CD8-positive, alpha-beta memory T cell (primary cell): ENCODE measurements at places on chromosomes 2 and 18.

DNA sequence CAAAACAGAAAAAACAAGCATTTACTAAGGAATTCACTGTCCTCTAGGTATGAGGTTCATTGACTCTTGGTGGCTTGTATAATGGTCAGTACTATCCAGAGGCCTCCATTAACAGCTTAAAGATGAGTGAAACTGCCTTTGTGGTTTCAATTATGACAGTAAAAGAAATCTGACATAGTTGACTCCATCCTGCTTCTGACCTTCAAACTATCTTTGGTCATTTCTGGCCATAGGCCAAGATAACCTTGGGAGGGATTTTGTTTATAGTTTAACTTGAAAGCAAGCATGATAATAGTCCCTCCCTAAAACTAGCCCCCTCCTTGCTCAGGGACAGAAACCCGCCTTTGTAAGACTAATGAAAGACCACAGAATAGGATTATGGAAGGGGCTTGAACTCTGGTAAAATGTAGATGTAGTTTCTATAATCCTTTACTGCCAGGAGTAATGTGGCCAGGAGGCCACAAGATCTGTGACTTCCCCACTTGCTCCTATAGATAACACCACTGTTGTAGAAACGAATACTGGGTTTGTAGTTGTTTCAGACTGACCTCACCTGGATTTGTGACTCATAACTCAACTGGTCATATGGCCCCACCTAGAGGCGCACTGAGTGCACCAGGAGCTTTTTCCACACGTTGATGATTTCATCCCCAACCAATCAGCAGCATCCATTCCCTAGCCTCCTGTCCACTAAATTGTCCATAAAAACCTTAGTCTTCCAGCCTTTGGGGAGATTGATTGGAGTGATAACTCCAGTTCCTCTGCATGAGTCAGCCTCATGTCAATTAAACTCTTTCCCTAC is 8.6 kb upstream of the PLEKHM3 start:
- no peak for DNase-seq

DNA sequence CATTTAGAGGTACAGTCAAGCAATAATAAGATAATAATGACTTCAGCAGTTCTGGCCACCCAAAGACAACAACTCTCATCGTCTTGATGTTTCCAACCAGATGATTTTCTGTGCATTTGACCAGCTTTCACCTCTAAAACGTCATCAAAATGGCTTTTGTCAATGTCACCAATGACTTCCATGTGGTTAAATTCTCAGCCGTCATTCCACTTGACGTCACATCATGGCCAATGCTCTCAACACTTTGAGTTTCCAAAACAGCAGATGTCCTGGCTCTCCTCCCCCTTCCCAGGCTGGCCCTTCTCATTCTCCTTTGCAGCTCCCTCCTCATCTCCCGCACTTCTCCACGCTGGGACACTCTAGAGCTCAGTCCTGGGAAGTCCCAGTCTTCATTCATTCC is 258.3 kb downstream of the BCL2 start:
- no peak for DNase-seq

DNA sequence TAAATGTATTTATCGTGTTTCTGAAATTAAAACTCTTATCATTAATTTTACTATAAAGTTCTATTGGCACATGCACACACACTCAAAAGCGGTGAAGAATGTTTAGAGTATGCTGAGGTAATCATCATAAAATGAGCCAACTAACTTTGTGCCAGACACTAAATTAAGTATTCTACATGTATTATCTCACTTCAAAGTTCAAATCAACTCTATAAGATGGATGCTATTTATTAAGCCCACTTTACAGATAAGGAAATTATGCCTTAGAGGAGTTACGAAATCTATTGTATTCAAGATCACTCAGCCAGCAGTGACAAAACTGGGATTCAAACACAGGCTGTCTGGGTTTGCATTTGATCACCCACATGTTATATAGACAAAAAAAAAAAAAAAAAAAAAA is 24.9 kb downstream of the OLA1 start:
- no peak for DNase-seq

GRCh38 chr2:224122542-224122941 is 83.5 kb upstream of the SERPINE2 start:
- no peak for DNase-seq

DNA sequence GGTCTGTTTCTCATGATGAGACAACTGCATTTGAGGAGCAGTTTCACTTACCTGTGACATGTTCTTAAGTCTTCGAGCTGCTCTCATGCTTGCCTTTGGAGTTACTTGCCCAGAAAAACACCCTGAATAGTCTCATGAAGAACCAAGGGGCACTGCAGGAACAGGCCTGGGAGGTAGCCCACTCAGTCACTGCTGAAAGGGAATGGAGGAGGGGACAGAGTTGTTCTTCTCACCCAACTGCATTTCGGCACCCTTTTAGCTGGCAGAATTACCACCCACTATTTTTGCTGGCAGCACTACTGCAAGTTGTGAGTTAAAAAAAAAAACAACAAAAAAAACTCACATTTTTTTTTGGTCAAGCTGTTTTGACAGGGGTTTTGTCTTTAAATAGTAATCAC is 181.9 kb downstream of the PTPRM start:
- DNase-seq: no peak

DNA sequence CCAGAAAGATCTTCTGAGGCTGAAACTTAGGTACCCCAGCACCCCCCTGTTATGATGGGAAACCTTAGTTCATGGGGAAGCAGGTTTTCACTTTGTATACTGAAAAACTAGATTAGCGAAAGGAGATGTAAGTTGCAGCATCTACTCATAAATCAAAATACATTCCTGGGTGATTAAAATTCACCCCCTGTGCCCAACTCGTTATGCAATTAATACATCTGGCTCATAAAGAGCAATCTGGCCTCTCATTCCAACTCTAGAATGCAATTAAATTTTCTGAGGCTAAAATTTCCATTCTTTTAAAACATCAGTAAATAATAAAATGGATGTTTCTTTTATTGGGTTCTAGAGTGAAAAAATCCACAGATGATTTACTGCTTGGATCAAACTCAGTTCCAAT is 110.9 kb upstream of the BZW1 start:
- no peak for DNase-seq

GRCh38 chr18:76443519-76444445 is 51.3 kb downstream of the ZNF516 start:
- no peak for DNase-seq

- DNase-seq: no peak
Measured at GRCh38 chr2:240257940-240258580, 117.6 kb upstream of the OTOS start.

DNA sequence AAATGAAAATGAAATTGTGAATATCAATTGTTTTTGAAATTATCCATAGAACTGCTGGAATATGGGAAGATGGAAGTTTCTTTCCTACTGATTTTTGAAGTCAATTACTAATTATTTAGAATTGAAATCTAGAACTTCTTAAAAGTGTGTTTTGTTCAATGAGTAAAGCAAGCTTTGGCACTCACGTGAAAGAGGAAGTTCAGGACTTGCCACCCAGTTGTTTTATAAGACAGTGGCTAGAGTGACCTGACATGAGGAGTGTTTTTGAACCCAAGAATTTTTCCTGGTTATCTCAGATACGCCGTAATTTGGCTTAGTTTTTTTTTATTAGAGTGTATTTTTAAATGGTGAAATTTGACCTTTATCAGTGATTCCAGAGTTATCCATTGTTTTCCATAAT is 3.5 kb downstream of the MXD1 start:
- no peak for DNase-seq

GRCh38 chr18:48030616-48031480 is 100.4 kb upstream of the SMAD2 start:
- DNase-seq: no peak

GRCh38 chr18:8288472-8289195 is 320.6 kb upstream of the RAB12 start:
- DNase-seq: no peak

- DNase-seq: no peak
Measured at GRCh38 chr2:98026292-98026691, 30.5 kb upstream of the TMEM131 start.

DNA sequence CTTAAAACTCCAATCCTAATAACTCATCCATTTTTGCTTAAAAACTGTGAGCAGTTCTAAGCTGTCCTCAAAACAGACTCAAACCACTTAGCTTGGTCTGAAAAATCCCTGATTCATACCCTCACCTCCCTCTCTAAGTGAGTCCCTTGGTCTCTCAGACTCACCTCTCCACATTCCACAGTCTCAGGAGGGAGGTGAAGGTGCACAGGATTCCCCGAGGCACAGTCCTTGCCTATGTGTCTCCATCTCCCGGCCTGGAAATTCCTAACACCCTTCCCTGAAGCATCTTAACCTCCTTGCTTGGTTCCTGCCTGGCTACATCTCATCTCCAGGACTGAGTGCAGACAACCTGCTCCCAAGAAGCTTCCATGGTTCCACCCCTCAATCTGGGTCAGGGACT is 45.0 kb downstream of the CYRIA start:
- no peak for DNase-seq

DNA sequence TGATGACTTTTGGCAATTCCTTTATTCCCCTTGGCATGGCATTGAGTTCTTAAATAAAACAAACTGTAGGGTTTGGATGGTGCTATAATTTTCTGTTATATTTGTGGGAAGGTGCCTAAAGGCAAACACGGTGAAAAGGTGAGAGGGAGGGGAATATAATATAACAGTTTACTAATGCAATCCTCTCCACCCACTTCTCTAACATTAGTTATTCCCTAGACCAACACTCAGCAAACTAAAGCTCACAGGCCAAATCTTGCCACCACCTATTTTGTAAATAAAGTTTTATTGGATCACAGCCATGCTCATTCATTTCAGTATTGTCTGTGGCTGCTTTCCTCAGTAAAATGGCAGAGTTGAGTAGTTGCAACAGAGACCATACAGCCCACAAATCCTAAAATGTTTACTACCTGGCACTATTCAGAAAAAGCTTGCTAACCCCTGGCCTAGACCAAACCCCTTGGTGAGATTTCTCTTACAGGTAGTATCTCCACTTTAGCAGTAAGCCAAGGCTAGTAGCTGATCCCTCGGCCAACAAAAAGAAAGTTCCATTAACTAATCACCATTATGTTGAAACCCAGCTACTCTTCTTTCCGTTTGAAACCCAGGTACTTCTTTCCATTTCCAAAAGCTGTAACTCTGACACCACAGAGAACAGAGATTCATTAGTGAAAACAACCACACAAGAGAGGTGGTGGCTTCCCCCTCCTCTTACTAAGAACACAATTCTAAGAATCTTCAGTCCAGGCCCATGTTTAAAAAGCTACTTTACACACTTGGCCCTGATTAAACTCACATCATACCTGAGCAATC is 136.1 kb upstream of the CHAC2 start:
- no peak for DNase-seq

GRCh38 chr18:21900605-21901352 is 160.2 kb downstream of the MIB1 start:
- no peak for DNase-seq

GRCh38 chr2:190836767-190837166 is 43.9 kb upstream of the GLS start:
- no peak for DNase-seq

DNA sequence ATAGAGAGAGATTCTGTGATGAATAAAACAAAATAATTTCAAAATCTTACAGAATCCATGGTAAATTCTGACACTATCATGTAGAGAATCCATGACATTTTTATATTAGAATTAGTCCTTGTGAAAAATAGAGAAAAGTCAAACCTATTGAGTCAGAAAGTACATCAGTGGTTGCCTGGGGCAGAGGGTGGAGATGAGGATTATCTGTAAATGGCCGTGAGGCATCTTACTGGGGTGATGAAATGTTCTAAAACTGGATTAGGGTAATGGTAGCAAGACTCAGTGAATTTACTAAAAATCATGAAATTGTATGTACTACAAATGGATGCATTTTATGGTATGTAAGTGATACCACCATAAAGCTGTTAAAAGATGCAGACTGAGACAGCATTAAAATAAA is 323.1 kb downstream of the SLC8A1 start:
- no peak for DNase-seq

GRCh38 chr2:119367472-119368099 is 809 bp downstream of the DBI start:
- peak; percentile 29 for DNase-seq

DNA sequence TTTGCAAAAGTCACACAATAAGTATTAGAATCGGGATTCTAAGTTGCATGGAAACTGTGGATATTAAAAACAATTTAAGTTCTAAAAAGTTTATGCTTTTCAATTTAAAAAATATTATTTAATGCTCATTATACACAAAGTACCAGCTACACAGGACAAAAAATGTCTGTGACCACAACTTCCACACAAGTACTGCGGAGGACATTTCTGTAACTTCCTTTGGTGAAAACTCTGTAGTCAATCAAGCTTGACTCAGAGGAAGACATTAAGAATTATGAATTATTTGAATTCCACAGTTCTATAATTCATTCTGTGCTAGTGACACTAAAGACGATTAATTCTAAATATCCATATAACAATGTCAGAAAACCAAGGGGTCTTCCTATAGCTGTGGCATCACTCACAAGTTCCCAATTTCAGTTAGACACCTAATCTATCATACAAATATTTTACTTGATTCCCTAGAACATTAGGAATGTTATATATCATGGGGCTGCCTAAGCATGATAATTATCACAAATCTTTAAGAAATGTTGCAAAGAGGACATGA is 120.5 kb downstream of the AFF3 start:
- DNase-seq: no peak

- DNase-seq: no peak
Measured at GRCh38 chr2:134197445-134197844, 56.4 kb upstream of the MGAT5 start.

- peak; percentile 63 for DNase-seq
Measured at GRCh38 chr2:96116424-96116878, at the start of gene ADRA2B. Gene ADRA2B (minus strand): TSS chr2:96116571. CDS start chr2:96116149, 422 bp downstream.

DNA sequence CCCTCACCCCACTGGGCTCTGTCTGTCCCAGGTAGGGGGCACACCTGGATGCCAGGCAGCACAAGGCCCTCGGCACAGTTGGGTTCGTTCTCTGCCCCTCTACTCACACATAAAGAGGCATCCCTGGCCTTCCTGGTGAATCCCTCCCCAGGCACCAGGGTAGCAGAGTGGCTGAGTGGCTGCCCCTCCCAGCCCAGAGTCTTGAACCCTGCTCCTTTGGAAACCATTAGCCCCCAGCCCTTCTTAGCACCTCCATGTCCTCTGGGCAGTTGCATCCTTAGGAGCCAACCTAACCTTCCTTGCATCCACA is 2.0 kb downstream of the GPC1 start:
- no peak for DNase-seq

- DNase-seq: no peak
Measured at GRCh38 chr2:4024605-4025004, 321.2 kb downstream of the DCDC2C start.

DNA sequence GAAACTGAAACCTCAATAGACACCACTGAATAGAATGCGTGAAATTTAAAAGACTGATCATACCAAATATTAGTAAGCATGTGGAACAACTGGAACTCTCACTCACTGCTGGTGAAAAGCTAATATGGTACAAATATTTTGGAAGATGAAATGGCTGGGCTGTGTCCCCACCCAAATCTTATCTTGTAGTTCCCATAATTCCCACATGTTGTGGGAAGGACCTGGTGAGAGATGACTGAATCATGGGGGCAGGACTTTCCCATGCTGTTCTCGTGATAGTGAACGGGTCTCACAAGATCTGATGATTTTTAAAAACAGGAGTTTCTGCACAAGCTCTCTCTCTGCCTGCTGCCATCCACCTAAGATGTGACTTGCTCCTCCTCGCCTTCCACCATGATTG is 32.0 kb upstream of the MYCN start:
- DNase-seq: no peak

GRCh38 chr2:176124110-176124946 is 1.8 kb downstream of the HOXD9 start:
- DNase-seq: no peak

- DNase-seq: no peak
Measured at GRCh38 chr2:45855374-45855773, 203.9 kb downstream of the PRKCE start.

GRCh38 chr18:32472841-32473240 is 2.2 kb upstream of the GAREM1 start:
- DNase-seq: no peak
